ENCODE measurements at places on chromosomes 12 and 14.

DNA sequence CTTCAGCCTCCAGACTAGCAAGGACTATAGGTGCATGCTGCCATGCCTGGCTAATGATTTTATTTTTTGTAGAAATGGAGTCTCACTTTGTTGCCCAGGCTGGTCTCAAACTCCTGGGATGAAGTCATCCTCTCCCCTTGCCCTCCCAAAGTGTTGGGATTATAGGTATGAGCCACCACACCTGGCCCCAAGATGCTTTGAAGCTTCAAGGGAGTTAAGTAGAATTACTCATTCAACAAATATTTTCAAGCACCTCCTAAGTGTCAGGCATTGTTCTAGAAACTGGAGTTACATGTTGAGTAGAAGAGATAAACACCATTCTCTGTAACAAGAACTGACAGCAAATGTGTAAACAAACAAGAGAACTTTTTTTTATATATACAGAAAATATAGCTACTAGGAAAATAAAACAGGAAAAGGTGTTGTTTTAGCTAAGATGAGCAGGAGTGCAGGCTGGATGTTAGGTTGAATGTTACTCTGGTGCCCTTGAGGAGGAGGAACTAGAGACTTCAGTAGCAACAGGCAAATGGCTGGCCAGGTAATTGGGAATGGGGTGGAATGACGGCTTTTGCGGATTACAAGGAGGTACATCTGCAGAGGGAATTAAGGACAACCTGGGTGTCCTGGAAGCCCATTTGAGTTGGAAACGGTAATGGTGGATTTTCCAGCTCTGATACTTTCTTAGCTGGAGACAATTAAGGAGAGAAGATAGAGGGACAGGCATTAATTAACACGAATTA lies 32.0 kb upstream of the CFAP54 start:
- DNase-seq, result no peak

GRCh38 chr12:129193263-129193871 lies 340.1 kb downstream of the GLT1D1 start:
- DNase-seq, result no peak

DNA sequence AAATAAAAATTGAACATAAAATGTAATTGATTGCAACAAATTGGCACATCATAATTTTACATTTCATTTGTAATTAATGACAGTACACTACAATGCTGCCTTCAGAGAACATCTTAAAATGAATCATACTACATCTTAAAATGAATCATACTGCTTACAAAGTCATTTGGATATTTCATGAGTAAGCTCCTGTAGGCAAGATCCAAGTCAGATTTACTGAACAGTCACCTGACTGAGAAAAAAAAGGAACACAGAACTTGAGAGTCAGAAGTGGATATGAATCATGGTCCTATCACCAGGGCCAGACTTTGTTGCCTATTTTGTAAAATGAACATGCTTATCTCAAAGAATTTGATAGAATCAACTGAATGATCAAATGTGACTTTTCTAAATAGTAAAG lies 32.7 kb upstream of the FBLN5 start:
- DNase-seq, result peak; percentile 75

DNA sequence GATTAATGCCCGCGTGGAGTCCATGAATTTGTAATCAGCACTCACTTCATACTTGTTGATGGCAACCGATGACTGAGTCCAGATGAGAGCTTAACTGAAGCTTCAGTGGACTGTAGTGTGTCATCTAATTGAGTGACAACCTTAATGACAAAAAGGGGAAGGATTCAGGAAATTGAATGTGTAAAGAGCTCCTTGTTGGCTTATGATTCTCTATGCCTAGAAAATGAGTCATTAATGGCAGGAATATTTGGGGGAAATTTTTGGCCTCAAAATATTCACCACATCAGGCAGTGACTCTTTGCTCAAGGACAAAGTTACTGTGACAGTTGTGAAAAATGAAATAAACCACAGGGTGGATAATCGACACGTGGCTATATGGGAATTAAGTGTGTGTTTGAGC lies 55.3 kb upstream of the STON2 start:
- no peak for DNase-seq

GRCh38 chr12:4562034-4562657 lies at the start of gene DYRK4:
DYRK4 (plus strand) TSS chr12:4562208; CDS start chr12:4562246, 38 bp downstream.
- DNase-seq, result peak; percentile 35

DNA sequence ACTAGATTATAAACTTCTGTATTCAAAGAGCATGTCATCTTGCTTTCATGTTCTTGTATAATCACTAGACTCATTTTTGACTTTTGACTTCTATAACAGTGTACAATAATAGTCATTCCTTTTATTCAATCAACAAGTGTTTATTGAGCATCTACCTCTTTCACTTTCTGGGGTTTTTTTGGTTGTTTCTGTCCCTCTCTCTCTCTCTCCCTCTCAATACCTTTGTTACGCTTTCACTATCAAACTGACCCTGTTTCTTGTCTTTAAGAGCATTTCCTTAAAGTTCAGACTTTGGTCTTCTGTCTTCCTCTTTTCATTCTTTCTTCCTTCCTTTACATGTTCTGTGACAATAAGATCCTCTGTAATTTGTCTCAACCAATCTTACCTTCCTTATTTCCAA lies 49.5 kb downstream of the GPR137C start:
- no peak for DNase-seq

- no peak for DNase-seq
These were observed 10.4 kb downstream of the LUM start for GRCh38 chr12:91100906-91101305.

GRCh38 chr12:87820524-87821202 lies 208.5 kb downstream of the C12orf50 start:
- DNase-seq, result no peak

GRCh38 chr12:52362118-52362726 lies 5.1 kb downstream of the KRT85 start:
- DNase-seq, result no peak

DNA sequence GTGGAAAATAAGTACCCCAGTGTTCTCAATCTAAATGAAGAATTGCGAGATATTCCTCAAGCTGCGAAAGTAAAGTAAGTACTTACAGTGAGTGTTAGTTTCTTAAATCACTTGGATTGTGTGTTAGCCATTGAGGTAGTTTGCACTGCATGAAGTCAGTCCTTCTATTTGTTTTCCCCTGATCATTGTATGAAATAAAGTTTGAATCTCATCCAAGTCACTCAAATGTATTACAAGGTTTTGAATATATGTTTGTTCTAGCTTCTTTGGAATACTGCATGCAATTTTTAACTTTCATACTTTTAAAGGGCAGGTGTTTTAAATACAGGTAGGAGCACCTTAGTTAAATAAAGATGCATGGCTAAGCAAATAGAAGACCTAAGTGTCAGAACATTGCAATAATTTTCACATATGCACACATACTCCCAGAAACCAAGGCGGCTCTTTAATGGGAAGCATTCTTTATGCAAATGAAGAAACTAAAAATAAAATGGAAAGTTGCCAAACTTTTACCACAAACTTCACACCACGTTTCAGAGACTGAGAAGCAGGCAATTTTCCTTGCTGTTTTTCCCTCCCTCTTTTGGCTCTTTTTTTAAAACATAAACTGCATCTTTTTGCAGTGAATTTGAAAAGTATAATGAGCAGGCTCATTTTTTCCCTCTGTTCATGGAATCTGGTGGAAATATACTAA lies 105.6 kb downstream of the GPR135 start:
- DNase-seq, result no peak

- no peak for DNase-seq
These were observed 7.3 kb upstream of the KRT7 start for GRCh38 chr12:52225752-52226151.

DNA sequence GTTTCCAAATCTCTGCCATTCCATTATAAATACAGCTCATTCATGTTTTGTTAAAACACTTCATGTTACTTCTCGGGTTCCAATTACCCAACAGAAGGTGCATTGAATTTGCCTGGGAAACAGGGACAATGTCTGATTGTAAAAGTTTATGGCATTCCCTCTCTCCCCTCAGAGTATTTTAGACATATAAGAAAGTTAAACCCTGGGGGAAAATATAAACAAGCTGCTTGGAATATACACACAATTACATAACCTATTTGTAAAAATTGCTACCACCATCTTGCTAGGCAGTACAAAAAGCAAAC lies 60.0 kb downstream of the BTG1 start:
- no peak for DNase-seq

GRCh38 chr12:8822298-8822697 lies at the start of gene A2ML1:
A2ML1 (plus strand) TSS chr12:8822621; CDS start chr12:8822652, 31 bp downstream.
- no peak for DNase-seq

- no peak for DNase-seq
These were observed 11.8 kb downstream of the CD163L1 start for GRCh38 chr12:7431993-7432685.

DNA sequence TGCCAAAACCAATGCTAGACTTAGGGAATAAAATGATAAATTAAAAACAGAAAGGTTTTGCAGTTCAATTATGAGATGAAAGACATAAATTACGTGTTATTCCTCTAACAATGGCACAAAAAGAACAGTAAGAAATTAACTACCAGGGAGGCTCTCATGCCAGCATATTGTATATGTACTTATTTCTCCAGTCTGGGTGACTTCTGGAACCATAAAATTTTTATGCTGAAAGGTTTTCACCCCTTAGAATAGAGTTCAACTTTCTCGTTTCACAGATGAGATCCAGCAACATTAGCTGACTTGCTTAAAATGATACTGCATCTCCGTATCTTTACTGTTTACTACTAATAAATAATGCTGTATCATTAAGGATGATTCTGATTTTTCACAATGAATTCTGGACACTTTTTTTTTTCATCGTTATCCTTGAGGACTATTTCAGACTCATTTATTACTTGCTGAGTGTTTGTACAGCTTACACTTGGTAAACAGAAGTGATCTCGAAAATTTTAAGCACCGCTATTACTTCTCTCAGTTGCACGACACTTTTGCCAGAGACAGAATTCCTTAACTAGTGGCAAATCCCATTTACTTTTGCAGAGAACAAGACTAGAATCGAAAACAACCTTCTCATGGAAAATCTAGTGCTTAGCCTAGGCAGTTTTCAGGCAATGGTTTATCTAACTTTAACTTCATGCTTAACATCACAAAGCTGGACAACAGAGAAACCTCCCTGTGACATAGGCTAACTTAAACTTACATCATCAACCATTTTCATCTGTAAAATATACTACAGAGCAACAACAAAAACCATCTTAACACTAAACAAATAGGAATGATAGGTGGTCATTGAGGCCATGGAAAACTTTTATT lies 2.7 kb downstream of the RSRC2 start:
- DNase-seq, result no peak

GRCh38 chr12:7100239-7100638 lies 8.0 kb upstream of the C1R start:
- no peak for DNase-seq

GRCh38 chr12:4379405-4379804 lies at the start of gene FGF23:
FGF23 (minus strand) TSS chr12:4379712; CDS start chr12:4379582, 130 bp downstream.
- DNase-seq, result no peak

DNA sequence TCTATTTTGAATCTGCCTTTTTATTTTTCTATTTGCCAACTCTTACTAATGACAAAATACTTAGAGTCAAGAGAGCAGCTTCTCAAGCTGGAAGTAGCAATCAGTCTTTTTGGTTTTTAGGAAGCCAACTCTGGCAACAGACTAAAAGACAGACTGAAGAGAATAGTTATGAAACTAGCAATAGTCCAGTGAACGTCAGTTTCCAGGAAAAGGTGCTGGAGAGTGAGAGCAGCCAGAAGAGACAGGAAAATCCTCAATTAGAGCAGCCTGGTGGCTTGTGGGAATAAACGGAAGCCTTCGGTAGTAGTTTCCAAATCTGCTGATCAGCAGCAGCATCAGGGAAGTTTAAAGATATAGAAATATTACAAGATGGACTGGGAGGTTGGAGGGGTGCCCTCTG lies 27.1 kb downstream of the ATG14 start:
- no peak for DNase-seq

GRCh38 chr12:18261906-18262305 lies 588 bp downstream of the PIK3C2G start:
- DNase-seq, result no peak

GRCh38 chr12:41993283-41993682 lies 151.4 kb downstream of the GXYLT1 start:
- no peak for DNase-seq

GRCh38 chr14:100107236-100107635 lies 42.0 kb downstream of the EVL start:
- no peak for DNase-seq

- no peak for DNase-seq
These were observed 14.3 kb downstream of the ARF6 start for GRCh38 chr14:49907186-49907585.

- DNase-seq, result no peak
These were observed 1482.5 kb upstream of the TMEM132C start for GRCh38 chr12:126784328-126784921.

GRCh38 chr14:102906616-102907302 lies 15.7 kb upstream of the AMN start:
- no peak for DNase-seq

DNA sequence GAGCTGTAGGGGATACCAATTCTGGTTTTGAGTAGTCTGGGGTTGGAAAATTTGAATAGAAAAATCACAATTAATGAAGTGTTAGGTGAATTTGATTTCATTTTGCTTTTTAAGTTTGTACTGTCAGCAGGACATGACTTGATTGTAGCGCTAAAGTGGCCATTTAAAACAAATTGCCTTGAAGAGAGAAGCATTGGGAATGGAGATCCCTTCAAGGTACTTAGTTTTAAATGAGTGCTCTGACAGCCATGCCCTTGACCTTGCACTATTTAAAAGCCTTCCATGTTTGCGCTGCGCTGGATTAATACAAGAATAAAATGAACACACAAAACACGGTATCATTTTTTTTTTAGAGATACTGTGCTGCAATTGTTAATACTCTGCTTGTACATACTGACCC lies 345.9 kb downstream of the NAV3 start:
- no peak for DNase-seq

- no peak for DNase-seq
These were observed 23.6 kb downstream of the IRF2BPL start for GRCh38 chr14:77004711-77005460.

- DNase-seq, result no peak
These were observed 393.5 kb downstream of the AACS start for GRCh38 chr12:125458552-125459268.

DNA sequence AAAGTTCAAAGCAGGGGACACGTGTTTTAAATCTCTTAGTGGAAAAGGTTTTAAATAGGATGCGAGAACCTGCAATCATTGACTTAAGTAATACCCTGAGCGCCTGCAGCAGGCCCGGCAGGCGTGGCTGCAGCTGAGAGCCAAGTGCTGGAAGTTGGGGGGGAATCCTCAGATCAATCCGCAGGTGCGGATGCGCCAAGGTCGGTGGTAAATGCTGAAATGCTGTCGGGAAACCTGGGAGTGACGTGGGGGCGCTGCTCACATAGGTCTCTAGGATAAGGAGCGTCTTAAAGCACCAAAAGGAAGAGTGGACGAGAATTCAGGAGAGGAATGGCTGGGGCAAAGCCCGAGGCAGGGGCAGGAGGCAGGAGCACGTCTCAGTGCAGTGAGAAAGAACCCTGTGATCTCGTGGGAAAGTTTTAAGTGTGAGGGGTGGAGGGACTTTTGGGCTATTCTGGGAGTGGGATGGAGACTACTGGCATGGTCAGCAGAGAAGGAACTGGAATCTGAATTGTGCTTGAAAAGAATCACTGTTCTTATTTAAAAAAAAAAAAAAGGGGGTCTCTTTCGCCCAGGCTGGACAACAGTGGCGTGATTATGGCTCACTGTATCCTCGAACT lies 883 bp upstream of the CDCA4 start:
- no peak for DNase-seq

Measured in GM04504 (cell line).